ENCODE measurements at places on chromosomes 7 and 10.

- no peak for DNase-seq
Measured at GRCh38 chr7:141497391-141497790, 53.8 kb upstream of the AGK start.

GRCh38 chr10:29313071-29313470 is 24.2 kb downstream of the LYZL1 start:
- DNase-seq = no peak

DNA sequence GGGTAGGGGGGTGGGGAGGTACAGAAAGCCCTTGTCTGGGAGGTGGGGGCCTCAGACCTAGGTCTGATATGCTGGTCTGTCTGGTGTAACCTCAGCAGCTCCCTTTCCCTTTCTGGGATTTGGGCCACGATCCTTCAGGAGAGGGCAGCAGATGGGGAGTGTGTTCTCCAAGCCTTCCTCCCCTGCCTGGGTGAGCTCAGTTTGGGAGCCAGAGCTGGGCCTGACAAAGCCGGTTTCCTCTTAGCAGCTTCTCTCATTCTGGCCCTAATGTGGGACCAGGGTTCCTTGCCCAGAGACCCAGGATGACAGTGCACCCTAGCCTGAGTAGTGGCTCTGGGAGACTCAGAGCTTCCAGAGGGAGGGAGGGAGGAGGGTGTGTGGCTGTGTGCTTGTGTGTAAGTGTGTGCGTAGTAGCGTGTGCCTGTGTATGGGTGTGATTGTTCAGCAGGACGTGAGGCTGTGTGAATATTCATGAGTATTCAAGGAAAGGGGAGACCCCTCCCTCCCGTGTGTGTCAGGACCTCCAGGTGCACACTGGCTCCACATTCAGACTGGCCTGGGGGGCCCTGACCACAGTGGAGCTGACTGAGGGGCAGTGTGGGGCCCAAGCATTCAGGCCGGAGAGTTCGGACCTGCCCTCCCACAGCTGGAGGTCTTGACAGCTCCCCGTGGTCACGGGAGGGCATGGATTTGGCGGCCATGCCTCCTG is 96.5 kb downstream of the ZMIZ1 start:
- DNase-seq = no peak

DNA sequence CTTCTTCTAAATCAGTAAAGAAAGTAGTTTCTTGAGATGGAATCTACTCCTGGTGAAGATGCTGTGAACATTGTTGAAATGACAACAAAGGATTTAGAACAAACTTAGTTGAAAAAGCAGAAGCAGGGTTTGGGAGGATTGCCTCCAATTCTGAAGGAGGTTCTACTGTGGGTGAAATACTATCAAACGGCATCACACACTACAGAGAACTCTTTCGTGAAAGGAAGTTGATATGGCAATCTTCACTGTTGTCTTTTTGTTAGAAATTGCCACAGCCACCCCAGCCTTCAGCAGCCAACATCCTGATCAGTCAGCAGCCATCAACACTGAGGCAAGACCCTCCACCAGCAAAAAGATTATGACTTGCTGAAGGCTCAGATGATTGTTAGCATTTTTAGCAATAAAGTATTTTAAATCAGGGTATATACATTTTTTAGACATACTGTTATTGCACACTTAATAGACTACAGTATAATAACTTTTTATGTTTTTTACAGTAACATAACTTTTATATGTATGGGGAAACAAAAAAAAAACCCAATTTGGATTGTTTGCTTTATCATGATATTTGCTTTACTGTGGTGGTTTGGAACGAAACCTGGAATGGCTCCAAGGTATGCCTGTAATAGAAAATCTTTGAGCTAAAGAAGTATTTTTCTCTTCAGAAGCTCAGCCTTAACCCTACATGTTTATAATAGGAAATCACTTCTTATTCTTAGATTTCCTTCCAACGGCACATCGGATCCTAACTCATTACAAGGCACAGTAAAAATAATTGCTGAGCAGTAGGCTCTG is 257.3 kb downstream of the LRMDA start:
- DNase-seq = no peak

DNA sequence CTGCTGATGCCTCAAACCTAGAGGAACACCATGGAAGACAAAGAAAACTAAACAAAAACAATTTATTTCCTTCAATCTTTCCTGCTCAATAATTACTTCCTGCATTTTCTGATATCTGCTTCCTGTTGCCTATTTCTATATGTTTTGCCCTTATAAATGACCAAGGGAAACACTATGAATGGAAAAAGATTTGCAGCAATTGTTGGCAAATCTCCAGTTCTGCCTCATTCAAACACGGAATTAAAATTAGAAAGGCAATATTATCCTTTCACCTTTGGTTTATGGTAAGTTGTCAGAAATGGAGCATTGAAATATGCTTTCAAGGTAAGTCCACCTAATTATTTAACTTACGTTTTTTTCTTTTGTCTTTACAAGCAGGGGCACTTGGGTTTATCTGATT is 552.2 kb upstream of the ANKRD30A start:
- no peak for DNase-seq

- no peak for DNase-seq
Measured at GRCh38 chr10:71965623-71966022, 1.4 kb downstream of the CHST3 start.

- no peak for DNase-seq
Measured at GRCh38 chr10:73576178-73576889, 14.8 kb downstream of the USP54 start.

DNA sequence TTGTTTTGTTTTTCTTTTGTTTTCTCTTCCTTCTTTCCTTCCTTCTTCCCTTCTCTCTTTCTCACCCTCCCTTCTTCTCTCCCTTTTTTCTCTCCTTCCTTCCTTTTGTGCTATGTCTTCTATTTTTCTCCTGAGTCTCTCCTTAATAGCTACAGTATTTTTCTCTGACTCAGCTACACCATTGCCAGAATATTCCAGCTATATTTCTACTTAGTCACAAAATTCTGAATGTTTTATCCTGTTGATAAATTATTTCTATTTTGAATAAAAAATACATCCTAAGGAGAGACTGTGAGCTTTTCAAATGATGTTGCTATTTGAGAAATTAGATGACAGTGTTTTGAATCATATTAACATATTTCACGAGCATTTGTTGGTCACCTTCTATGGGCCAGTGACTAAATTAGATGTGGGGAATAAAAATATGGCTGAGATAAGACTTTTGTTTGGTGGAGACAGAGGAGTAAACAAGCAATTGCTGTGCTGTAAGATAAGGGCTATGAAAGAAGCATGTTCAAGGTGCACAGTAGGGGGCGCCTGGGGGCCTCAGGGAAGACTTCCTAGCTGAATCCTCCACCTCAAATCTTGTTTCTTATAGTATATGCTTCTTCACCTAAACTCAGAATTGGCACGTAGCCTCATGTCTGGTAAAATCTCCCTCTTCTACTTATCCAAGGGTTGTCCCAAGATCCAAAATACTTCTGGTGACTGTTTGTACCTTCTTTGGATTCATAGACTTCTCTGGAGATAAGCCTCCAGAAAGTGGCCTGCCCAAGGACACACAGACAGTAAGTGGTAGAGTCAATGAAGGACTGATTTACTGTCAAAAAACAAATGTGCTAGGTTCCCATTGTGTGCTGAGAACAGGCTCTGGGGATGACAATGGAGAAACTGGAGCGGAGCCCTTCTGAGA is 115.5 kb upstream of the CREB5 start:
- no peak for DNase-seq

GRCh38 chr10:68550747-68551411 is 9.3 kb upstream of the TET1 start:
- DNase-seq = peak; percentile 14

- no peak for DNase-seq
Measured at GRCh38 chr7:125645770-125646169, 716.1 kb upstream of the POT1 start.

DNA sequence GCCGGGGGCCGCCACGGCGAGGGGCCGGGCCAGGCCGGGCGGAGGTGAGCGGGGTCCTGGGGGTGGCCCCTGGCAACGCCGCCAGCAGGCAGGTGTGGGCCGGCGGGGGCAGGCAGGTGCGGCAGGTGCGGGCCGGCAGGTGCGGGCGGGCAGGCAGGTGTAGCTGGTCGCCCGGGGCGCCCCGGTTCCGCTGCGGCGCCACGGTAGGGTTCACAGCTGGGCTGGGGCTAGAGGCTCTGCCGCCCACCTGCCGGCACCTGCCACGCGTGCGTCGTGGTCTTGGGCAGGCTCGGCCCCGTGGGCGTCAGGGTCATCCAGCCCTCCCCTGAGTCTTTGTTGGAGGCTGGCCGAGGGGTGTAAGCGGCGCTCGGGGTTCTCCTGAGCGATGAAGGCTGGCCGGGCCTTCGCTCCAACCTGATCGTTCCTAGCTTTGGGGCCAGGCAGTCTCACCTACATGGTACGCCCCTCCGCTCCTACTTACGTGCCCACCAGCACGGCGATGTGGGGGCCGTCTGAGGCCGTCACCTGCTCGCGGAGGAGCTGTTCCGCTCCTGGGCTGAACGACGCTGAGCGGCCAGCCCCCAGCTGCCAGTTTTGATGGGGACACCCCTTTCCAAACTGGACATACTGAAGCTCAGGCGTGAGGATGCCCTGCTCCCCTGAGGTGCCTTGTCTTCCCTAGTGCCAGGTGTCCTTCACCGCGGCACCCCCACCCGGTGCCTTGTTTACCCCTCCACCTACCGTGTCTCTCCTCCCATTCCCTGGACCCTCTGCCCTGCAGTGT is 493 bp downstream of the ZMIZ2 start:
- no peak for DNase-seq

- peak; percentile 4 for DNase-seq
Measured at GRCh38 chr10:97224483-97225435, 39.0 kb upstream of the SLIT1 start.

DNA sequence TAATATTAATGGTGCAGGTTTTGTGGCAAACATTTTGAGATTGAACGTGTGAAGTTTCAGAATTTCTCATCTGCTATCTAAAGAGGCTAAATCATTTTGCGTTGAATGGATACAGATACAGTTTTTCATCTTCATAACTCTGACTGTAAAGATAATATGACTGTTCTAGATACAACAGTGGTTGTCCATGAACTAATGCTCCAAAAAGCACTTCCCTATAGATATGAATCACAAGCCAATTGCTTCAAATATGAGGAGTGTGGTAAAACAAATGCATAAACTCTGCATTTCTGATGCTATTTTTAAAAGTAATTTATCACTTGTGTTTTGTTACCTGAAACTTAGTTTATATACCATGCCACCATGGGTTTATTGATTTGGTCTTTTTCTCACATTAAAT is 750.1 kb downstream of the MAGI2 start:
- DNase-seq = no peak

DNA sequence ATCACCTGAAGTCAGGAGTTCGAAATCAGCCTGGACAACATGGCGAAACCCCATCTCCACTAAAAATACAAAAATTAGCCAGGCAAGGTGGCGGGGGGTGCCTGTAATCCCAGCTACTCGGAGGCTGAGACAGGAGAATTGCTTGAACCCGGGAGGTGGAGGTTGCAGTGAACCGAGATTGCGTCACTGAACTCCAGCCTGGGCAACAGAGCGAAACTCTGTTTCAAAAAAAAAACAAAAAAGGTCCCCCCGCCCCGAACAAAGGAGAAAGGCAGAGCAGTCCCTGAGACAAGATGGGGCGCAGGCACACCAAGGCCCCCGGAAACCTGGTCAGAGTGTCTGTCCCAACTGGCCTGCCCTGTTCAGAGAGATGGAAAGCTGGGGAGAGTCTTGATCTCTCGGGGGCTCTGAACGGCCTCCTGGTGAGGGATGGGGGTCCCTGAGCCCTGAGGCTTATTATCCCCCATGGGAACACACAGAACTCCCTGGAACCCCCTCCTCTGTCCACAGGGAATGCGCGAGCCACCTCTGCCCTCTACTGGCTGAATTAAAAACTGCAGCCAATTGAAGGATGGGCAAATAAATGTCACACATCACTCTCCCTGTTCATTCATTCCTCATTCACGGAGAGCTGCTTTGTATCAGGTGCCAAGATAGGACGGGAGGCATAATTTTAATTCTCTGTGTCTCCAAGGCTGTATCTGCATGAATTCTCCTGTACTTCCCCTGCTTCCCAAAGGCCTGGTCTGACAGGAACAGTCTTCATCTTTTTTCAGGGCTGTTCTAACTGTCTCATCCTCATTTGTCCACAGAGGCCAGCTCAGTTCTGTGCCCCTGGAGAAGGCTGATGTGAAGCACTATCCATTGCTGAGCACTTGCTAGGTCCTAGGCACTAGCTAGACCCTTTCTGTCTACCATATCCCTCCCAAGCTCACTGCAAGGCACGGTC is 28.9 kb downstream of the MAT1A start:
- peak; percentile 26 for DNase-seq

DNA sequence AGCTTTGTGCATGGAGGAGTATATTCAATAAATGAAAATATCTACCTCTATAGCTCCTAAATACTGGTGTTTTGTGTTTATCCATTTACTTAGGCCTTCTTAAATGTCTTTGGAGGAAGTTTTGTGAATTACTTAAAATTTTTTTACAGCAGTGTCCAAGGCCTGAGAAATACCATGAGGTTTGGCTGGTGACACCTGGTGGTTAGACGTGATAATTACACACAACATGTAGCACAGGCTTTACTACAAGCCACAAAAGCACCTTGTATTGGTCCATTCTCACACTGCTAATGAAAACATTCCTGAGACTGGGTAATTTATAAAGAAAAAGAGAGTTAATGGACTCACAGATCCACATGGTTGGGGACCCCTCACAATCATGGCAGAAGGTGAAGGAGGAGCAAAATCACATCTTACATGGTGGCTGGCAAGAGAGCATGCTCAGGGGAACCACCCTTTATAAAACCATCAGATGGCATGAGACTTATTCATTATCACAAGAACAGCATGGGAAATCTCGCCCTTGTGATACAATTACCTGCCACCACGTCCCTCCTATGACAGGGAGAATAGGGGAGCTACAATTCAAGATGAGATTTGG is 20.6 kb downstream of the HYAL4 start:
- peak; percentile 38 for DNase-seq

- DNase-seq = no peak
Measured at GRCh38 chr7:31917256-31917655, 153.0 kb downstream of the PDE1C start.

- DNase-seq = no peak
Measured at GRCh38 chr7:70872188-70872587, 259.8 kb upstream of the GALNT17 start.

- DNase-seq = no peak
Measured at GRCh38 chr10:123886292-123886691, 5.3 kb downstream of the CPXM2 start.

DNA sequence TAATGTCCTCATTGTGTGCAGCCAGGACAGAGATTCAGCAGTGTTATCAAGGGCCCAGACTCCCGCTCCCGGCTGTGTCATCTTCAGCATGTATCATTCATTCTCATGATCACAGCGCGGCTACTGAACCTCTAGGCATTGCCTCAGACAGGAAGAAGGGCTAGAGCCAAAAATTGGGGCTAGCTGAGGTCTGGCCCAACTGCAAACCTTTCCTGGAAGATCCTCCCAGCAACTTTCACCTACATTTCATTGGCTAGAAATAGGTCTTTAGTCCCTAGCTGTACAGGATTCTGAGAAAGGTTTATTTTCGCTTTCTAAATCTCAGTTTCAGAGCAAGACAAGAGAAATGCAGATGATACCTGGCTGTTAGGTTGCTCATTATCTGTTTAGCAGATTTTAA is 81.9 kb downstream of the CREM start:
- DNase-seq = no peak

DNA sequence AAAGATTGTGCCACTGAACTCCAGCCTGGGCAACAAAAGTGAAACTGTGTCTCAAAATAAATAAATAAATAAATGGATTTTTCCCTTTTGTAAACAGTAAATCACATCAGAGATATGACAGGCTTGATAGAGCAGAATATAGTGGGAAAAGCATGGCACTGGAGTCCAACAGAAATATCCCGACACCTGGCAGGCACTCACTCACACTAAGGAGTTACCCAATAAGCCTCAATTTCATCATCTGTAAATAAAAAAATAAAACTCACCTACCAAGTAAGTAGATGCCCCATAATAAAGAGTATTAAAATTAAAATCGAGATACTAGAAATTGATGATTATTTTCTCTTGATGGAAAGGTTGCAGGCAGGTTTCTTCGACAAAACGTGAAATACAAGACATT is 1.7 kb downstream of the ATE1 start:
- DNase-seq = no peak

Data from KG1 (cell line).